ENCODE measurements at places on chromosomes 2 and 18.
A peak's percentile ranks its signal among the peaks of the same experiment; 100 is the strongest.

DNA sequence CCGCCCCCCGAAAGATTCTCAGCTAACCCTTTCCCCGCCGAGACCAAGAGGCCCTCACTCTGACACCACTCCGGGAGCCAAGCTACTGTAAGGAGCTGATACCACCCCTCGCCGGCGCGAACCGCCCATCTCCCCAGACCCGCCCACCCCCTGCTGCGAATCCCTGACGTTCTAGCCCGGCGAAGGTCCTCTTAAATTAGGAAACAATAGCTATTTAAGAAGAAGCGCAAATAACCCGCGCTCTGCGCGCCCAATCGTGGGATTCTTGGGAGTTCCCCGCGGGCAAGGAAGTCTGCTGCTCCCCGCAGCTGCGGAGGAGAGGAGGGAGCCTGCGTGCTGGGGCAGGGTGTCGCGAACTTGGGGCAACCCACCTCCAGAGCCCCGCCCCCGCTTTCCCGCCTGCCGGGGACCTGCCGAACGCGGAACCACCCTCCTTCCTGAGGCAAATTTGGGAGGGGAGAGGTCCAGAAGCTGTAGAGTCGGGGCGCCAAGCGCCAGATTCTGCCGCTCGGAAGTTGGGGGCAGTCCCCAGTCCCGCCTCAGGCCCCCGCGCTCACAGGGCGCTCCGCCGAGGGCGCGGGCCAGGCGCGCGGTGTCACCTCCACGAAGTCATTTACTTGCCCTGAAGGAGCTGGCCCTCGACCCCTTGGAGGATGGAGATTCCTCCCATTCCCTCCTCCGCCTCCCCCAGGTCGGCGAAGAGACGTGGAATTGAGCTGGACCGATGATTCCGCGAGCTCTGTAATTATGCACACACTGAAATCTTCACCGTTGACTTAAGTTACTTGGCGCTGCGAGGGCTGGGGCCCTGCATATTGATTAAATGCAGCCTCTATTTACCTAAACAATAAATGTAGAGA, 8.4 kb upstream of the SP9 start:
- no peak for DNase-seq

DNA sequence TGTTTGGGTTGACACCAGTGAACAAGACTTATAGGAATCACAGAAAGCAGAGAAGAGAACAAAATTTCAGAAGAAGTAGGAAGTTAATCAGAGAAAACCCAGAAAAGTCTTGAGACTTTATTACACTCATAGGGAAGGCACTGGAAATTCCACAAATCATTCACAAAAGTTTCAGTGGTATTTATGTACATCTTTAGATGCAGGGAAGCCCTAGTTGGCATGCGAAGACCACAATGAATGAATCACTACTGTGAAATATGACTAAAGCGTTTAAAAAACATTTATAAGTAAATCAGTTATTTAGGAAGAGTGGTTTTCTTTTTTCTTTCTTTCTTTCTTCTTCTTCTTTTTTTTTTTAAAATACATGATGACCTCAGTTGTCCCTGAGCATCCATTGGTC, 105.1 kb downstream of the NUP35 start:
- DNase-seq: no peak

DNA sequence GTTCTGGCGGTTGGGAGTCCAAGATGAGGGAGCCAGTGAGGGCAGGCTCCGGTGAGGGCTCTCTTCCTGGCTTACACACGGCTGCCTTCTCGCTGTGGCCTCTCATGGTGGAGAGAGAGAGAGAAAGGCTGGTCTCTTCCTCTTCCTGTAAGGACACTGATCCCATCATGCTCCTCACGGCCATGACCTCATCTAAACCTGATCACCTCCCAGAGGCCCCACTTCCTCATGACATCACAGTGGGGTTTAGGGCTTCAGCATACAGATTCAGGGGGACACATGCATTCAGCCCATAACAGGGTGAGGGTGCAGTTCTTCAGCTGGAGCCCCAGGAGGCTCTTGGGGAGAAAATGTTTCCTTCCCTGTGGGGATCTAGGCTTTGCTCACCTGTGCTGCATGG, 29.2 kb downstream of the AGAP1 start:
- no peak for DNase-seq

- DNase-seq: no peak
Observed at GRCh38 chr2:46276642-46277041, 20.6 kb upstream of the EPAS1 start.

GRCh38 chr18:9803698-9804516, 81.9 kb upstream of the TXNDC2 start:
- DNase-seq: peak; percentile 37

DNA sequence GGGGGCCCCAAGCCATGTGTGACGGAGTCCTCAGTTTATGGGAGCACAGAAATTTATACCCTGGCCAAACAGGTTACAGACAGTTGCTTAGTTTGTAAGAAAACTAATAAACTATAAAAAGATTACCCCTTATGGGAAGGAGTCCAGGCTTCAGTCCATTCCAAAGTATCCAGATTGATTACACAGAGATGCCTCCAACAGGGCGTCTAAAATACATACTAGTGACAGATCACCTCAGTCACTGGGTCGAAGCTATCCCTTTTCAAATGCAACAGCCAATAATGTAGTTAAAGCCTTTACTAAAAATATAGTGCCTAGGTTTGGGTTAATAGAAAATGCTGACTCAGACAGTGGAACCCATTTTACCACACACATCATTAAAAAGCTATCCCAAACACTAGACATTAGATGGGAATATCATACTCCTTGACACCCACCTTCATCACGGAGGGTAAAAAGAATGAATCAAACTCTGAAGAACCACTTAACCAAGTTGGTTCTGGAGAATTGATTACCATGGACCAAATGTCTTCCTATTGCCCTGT, 10.7 kb downstream of the PRPF40A start:
- DNase-seq: no peak

- no peak for DNase-seq
Observed at GRCh38 chr2:232336981-232337720, 41.4 kb upstream of the ALPP start.
